ENCODE measurements at places on chromosomes 7 and 10.
A peak's percentile ranks its signal among the peaks of the same experiment; 100 is the strongest.

DNA sequence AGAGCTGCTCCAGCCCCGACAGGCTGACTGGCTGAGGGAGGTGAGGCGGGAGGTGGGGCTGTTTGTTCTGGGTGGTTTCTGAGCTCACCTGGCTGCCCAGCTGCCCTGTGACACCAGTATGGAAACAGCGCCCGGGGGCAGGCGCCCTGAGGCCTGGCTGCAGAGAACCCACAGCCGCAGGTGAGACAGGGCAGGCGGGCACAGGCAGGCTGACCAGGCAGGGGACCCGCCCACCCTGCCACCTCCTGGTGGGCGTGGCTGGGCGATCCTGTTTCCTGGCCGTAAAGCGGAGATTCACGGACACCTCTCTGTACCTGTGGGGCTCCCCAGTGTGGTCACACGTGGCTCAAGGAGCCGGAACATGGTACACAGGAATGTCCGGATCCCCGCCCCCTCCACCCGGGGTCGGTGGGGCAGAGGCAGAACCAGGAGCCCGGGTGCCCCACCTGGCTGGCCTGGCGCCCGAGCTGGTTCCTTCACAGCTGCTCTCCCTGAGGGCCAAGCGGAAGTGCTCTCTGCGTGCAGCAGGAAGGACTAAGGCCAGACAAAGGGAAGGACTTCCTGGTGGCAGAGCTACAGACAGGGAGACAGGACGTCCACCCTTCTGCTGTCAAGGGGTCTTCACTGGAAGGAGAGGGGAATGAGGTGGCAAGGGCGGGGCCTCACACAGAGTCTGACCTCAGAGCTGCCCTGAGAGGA is 3.9 kb downstream of the MICALL2 start:
- H3K4me1 ChIP-seq = peaks cover 9% of the 10 kb centered on the region
- no peaks in the 10 kb centered on the region for H3K27me3 ChIP-seq
- H3K36me3 ChIP-seq = no peaks in the 10 kb centered on the region
- H3K4me3 ChIP-seq = peak overlapping the region; percentile 65
- H3K27ac ChIP-seq = peak overlapping the region; percentile 84

GRCh38 chr10:30026578-30026977 is 32.8 kb downstream of the JCAD start:
- no peaks in the 10 kb centered on the region for H3K27me3 ChIP-seq
- peak overlapping the region; percentile 24 for H3K4me3 ChIP-seq
- no peaks in the 10 kb centered on the region for H3K4me1 ChIP-seq
- DNase-seq = no peak
- no peaks in the 10 kb centered on the region for H3K36me3 ChIP-seq

GRCh38 chr10:60989400-60989876 is 45.5 kb upstream of the RHOBTB1 start:
- no peak for DNase-seq
- no peaks in the 10 kb centered on the region for H3K27me3 ChIP-seq
- H3K27ac ChIP-seq = no peak overlapping the region
- no peaks in the 10 kb centered on the region for H3K4me1 ChIP-seq

DNA sequence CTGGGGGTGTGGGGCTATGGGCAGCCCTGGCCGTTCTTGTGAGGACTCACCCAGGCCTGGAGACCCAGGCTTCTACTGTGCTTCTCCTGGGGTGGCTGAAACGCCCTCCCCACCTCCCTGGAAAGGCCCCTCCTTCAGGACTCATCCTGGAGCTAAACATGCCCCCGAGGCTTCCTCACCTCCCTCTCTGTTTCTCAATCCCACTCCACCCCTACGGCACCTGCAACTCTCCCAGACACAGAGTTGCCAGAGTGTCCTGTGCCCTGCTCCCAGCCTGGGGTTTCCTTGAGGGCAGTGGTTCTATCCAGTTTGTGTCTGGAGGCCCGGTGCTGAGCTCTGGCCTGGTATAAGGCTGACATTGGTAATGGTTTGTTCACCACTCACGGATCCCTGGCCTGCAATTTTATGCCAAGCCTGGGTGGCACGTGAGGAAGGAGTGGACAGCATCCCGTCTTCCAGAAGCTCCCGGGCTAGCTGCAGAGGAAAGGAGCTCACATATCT is 68.0 kb downstream of the GRID1 start:
- peak; percentile 43 for DNase-seq
- no peaks in the 10 kb centered on the region for H3K27me3 ChIP-seq
- no peak overlapping the region for H3K27ac ChIP-seq
- no peak overlapping the region for H3K4me3 ChIP-seq
- no peaks in the 10 kb centered on the region for H3K36me3 ChIP-seq

- no peaks in the 10 kb centered on the region for H3K4me1 ChIP-seq
- H3K36me3 ChIP-seq = no peaks in the 10 kb centered on the region
- no peak overlapping the region for H3K27ac ChIP-seq
Observed at GRCh38 chr7:127034186-127034806, 218.4 kb downstream of the GRM8 start.

DNA sequence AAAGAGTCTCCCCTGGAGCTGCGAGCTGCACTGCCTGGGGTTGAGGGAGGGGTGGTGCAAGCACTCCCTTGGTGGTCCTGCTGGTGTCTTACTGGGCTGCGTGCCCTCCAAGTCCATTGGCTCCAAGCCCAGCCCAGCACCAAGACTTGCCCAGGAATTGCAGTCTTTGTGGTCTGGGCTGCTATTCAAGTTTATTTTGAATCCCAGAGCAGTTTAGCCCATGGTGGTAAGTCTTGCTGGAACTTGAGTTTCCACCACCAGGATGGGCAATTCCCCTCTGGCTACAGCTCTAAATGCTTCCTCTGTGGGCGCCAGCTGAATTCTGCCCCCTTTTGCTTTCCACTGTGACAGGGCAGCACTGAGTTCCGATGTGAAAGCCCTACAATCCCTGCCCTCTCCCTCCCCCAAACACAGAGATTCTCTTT is 25.1 kb downstream of the GALNT11 start:
- no peak overlapping the region for H3K27ac ChIP-seq
- no peaks in the 10 kb centered on the region for H3K4me1 ChIP-seq
- H3K36me3 ChIP-seq = no peaks in the 10 kb centered on the region
- no peak overlapping the region for H3K4me3 ChIP-seq
- DNase-seq = no peak
- no peaks in the 10 kb centered on the region for H3K27me3 ChIP-seq

GRCh38 chr10:124380256-124380995 is 38.3 kb downstream of the OAT start:
- no peak overlapping the region for H3K27ac ChIP-seq
- DNase-seq = no peak
- H3K27me3 ChIP-seq = no peaks in the 10 kb centered on the region
- no peaks in the 10 kb centered on the region for H3K36me3 ChIP-seq
- no peak overlapping the region for H3K4me3 ChIP-seq

DNA sequence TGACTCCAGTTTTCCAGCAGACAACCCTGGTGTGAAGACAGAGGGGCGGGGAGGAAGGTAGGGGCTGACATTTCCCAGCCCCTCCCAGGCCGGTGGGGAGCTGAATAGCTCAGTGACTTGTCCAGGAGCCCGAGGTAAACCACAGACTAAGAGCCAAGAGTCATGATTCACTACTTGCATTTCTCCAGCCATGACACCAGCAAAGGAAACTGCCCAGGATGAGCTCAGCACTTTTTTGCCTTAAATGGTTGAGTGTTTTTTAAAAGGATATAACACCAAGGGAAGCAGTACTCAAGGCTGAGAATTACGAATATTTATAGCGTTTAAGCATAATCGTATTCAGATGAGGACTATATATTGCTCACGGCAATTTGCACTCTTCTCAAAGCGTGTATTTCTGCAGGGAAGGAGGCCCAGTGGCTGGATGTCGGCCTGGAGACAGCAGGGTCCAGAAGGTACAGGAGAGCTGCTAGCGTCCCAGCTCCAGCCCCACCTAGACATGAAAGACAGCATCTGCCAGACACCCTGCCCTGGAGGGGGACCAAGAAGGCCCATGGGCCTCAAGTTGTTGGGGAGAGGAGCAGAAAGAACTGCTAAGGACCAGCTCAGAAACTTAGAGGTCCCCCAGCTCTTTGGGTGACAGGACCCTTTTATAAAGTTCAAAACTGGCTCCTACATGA is 141.4 kb downstream of the GRID1 start:
- H3K4me1 ChIP-seq = no peaks in the 10 kb centered on the region
- no peak overlapping the region for H3K4me3 ChIP-seq
- no peaks in the 10 kb centered on the region for H3K36me3 ChIP-seq
- H3K27me3 ChIP-seq = no peaks in the 10 kb centered on the region
- no peak overlapping the region for H3K27ac ChIP-seq
- no peak for DNase-seq

DNA sequence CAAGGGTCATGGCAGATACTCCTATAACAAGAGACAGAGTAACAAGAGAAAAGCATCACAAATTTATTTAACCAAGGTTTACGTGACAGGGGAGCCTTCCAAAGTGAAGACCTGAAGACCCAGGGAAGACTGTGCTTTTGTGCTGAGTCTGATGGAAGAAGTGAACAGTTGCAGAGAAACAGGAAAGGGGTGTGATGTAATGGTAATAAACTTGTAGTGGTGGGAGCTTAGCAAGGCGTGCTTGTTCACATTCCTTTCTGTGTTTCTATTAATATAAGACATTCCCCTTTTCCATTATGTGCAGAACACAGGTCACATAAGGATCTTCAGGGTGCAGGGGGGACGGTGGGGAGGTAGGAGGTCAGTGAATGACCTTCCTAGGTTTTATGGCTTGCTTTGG is 25.5 kb upstream of the C10orf67 start:
- H3K27ac ChIP-seq = no peak overlapping the region
- H3K27me3 ChIP-seq = no peaks in the 10 kb centered on the region
- DNase-seq = no peak
- no peaks in the 10 kb centered on the region for H3K4me1 ChIP-seq
- H3K4me3 ChIP-seq = no peak overlapping the region

- no peaks in the 10 kb centered on the region for H3K27me3 ChIP-seq
- H3K27ac ChIP-seq = peak overlapping the region; percentile 76
- no peaks in the 10 kb centered on the region for H3K36me3 ChIP-seq
- peaks cover 4% of the 10 kb centered on the region for H3K4me1 ChIP-seq
- DNase-seq = peak; percentile 82
Observed at GRCh38 chr10:69375307-69376151, 41.2 kb downstream of the TACR2 start.

- no peak for DNase-seq
- peaks cover 81% of the 10 kb centered on the region for H3K27me3 ChIP-seq
- H3K4me3 ChIP-seq = no peak overlapping the region
- no peaks in the 10 kb centered on the region for H3K36me3 ChIP-seq
- H3K4me1 ChIP-seq = no peaks in the 10 kb centered on the region
Observed at GRCh38 chr10:1738950-1739349, 1.6 kb upstream of the ADARB2 start.

DNA sequence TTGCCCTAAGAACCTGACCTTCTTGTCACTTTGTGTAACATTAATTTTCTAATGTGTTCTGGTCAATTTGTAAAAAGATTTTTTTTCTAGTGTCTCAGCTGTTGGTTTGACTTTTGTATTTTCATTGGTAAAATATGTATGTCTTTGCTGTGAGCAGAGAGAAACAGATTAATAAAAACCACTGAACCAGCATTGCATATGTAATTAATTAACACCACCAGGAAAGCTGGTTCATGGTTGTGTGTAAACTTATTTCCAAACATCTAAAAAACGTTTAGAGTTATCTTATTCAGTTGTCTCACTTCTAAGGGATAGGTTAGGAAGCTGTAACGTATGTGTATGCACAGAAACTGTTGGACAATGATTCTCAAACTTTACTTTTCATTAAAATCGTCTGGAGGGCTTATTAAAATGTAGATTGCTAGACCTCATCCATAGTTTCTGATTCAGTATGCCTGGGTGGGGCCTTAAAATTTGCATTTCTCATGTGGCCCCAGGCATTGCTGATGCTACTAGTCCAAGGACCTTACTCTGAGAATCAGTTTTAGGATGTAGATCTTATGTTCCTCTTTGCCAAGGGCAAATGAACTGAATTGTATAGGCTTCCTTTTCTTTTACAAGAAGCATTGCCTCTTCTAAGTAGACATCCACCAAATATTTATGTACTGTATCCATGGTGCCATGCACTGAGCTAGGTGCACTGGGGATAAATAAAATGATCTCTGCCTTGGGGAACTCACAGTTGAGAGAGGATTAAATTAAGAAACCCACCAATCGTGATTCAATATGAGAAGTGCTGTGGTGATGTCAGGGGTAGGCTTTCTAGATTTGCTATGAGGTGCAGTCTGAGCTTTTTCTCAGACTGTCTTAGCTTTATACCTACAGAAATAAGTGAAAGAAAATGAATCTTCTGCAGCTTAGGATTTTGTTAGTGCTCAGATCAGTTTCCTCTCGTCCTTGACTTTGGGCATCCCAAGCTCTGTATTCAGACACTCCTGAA is 98.7 kb downstream of the AUTS2 start:
- H3K4me1 ChIP-seq = no peaks in the 10 kb centered on the region
- no peak overlapping the region for H3K4me3 ChIP-seq
- no peak overlapping the region for H3K27ac ChIP-seq

GRCh38 chr7:151782598-151783448 is 94.1 kb downstream of the PRKAG2 start:
- no peak overlapping the region for H3K4me3 ChIP-seq
- peak overlapping the region; percentile 64 for H3K27ac ChIP-seq
- DNase-seq = peak; percentile 63
- H3K4me1 ChIP-seq = no peaks in the 10 kb centered on the region
- no peaks in the 10 kb centered on the region for H3K36me3 ChIP-seq

DNA sequence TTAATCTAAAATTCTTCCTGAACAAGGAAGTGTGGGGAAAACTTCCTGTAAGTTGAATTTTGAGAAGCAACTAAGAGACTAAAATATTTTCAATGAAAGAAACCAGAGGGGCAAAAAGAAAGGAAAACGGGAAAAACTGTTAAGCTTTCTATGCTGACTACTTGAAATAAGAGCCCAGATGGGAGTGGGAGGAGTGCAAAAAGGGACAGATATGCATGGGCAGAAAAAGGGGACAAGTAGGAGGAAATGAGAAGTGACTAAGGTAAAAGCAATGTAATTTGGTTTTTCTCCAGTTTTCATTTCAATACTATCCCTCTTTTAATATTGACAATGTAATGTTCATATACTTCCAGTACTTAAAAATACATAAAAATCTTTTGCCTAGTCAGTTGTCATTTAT is 11.1 kb downstream of the OGA start:
- peaks cover 9% of the 10 kb centered on the region for H3K36me3 ChIP-seq
- DNase-seq = no peak
- no peak overlapping the region for H3K4me3 ChIP-seq
- H3K27ac ChIP-seq = no peak overlapping the region
- no peaks in the 10 kb centered on the region for H3K4me1 ChIP-seq
- no peaks in the 10 kb centered on the region for H3K27me3 ChIP-seq

GRCh38 chr10:133310399-133310755 is 1.7 kb downstream of the ZNF511 start:
- peaks cover 7% of the 10 kb centered on the region for H3K4me1 ChIP-seq
- no peak overlapping the region for H3K4me3 ChIP-seq
- no peak overlapping the region for H3K27ac ChIP-seq
- no peaks in the 10 kb centered on the region for H3K27me3 ChIP-seq
- no peaks in the 10 kb centered on the region for H3K36me3 ChIP-seq
- no peak for DNase-seq

DNA sequence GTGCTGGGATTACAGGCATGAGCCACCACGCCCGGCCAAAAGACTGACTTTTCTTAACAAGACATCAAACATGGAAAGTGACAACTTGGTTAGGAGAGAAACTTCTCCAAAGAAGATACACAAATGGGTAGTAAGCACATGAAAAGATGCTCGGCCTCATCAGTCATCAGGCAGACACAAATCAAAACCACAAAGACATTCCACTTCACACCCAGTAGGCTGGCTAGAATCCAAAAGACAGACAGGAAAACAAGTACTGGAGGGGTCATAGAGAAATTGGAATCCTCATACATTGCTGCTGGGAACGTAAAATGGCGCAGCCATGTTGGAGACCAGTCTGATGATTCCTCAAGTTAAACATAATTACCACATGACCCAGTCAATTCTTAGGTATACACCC is 16.4 kb downstream of the SEPHS1 start:
- H3K27me3 ChIP-seq = no peaks in the 10 kb centered on the region
- H3K27ac ChIP-seq = no peak overlapping the region
- H3K4me3 ChIP-seq = no peak overlapping the region
- H3K36me3 ChIP-seq = no peaks in the 10 kb centered on the region
- no peak for DNase-seq
- H3K4me1 ChIP-seq = no peaks in the 10 kb centered on the region

Data from breast epithelium (tissue), 4 donors.